Suprapubic skin (tissue), 4 donors: ENCODE measurements at places on chromosomes 11 and 22.

DNA sequence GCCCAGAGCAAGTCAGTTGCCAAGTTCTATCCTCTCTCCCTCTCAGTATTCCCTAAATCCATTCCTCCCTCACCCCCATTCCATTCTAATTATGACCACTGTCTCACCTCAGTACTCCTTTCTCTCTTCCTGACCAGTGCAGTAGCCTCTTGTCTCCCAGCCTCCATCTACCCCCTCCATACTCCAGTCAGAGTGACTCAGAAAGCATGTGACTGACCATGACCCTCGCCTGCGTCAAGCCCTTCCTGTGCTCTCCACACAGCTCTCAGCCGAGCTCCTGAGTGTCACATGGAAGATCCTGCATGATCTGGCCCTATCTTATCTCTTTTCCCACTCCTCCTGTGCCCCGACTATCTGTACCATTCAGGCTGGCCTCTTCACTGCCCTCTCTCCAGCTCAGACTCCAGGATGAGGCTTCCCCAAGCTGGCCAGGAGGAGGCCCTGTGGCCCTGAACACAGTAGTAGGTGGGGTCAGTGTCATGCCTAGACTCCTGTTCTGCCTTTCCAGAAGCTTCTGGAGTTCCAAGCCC is 42.6 kb downstream of the NEU3 start:
- no peak for DNase-seq

DNA sequence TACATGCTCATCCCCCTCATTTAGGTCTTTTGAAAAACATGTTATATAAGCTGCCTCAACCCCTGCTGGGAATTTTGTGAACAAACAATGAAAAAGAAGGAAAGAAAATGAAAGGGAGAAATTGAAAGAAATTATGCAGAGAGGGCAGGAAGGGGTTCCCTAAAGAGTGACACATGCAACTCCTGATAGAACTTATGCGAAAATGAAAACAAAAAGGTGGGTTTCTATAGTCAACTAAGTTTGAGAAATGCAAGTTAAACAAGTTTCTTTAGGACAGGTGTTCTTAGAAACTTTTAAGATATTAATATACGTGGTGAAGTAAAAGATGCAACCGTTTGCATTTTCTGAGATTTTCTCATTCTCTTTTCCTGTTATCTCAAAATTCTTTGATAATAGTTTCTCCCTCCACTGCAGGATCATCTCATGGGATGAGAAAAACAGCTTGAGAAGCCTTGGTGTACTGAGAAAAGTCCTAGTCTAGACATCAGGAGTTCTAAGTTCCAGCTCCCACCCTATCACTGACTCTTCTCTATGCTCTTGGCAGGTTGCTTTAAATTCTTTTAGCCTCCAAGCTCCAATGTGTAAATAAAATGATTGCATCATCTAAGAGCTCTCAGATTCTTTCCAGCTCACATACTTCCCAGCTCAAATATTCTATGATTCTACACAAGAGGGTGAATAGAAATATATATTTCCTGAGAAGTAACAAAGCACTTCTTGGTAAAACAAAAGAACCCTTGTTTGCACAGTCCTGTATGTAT is 109.2 kb downstream of the FAM76B start:
- no peak for DNase-seq

DNA sequence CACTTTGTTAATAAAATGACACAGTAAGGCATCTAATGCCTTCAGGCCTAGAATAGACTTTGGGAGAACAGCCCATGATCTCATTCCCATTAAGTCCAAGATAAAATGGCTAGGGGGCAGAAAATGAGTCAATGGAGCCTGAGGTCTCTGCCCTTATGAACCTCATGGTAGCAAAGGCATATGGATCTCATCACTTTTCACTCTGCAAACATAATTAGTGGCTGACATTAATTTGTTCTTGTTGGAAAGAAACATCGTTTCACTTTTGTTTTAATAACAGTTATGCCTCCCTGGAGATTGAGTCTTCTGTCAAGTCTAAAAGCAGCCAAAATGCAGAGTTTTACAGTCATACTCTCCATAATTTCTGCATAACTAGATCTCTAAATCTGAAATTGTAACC is 111.8 kb upstream of the API5 start:
- no peak for DNase-seq

DNA sequence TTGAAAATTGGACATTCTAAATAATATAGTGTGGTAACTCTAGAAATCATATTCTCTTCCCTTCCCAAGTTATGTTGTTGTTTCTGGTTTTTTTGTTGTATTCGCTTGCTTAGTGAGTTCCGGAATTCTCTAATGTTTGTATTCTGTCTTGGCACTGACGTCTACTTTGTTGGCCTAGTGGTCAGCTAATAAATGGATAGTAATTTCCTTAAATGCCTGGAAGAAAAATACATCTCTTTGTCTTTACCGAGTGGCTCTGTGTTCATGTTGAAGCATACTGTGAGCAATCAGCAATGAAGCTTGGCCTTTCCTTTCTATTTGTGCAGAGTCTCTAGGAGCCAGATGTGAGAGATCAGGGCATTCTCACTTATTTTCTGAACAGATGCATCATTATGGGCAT is 1225.7 kb downstream of the JRKL start:
- no peak for DNase-seq

DNA sequence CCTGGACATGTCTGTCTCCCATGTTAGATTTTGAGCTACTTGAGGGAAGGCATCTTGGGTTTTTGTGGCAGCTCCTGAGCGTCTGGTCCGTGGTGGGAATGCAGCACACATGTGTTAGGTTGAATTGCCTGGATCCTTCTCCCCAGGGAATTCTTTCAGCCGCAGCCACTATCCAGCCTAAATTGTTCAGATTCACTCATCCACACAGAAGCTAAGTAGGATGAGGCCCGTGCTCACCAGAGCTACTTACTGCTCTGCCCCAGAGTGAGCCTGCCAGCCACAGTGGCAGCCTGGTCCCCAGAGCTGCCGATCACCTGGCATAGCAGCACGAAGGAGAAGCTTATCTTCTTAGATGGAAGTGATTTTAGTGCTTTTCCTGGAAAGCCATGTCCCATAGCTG is 34.4 kb upstream of the SORL1-AS1 start:
- no peak for DNase-seq

DNA sequence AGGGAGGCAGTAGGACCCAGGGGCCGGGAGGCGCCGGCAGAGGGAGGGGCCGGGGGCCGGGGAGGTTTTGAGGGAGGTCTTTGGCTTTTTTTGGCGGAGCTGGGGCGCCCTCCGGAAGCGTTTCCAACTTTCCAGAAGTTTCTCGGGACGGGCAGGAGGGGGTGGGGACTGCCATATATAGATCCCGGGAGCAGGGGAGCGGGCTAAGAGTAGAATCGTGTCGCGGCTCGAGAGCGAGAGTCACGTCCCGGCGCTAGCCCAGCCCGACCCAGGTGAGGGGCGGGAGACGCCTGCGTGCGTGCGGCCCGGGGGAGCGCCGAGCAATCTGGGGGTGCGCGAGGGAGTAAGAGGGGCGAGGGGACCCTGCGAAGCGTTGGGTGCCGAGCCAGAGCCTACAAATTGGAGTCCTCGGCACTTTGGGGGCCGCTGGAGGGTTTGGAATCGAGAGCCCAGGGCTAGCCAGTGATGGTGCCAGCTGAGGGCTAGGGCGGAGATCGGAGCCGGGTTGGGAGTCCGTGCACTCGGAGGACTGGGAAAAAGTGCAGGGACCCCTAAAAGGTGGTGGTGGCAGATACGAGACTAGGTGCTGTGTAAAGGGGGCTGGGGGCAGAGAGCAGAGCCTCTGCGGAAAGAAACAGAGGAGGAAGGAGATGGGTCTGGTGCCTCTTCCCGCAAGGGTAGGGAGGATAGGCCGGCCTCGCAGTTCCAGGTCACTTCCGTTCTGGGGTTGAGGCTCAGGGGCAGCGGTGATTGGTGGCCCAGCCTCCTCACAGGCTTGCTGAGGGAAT is at the start of gene SERPINH1:
TSS of gene SERPINH1 (plus strand) at position 206 of the 788 bp plus-strand sequence. CDS start 4,097 bp downstream, outside the sequence.
- peak; percentile 94 for DNase-seq

DNA sequence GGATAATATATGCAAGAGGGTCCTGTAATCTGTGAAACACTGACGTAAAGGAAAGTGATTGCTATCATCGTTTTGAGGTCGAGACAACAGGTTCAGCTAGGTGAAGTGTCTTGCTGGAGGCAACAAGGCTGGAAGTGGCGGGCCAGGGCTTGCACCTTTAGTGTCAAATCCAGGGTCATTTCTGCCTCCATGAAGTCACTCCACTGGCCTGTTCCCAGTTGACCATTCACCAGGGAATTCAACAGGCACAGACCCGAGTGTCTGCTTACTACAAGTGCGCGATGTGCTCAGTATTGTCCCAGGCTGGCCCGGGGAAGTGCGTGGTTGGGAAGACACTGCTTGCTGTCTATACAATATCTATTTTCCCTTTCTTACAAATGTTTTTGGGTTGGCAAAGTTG is 225.0 kb downstream of the CEP164 start:
- DNase-seq, result no peak

DNA sequence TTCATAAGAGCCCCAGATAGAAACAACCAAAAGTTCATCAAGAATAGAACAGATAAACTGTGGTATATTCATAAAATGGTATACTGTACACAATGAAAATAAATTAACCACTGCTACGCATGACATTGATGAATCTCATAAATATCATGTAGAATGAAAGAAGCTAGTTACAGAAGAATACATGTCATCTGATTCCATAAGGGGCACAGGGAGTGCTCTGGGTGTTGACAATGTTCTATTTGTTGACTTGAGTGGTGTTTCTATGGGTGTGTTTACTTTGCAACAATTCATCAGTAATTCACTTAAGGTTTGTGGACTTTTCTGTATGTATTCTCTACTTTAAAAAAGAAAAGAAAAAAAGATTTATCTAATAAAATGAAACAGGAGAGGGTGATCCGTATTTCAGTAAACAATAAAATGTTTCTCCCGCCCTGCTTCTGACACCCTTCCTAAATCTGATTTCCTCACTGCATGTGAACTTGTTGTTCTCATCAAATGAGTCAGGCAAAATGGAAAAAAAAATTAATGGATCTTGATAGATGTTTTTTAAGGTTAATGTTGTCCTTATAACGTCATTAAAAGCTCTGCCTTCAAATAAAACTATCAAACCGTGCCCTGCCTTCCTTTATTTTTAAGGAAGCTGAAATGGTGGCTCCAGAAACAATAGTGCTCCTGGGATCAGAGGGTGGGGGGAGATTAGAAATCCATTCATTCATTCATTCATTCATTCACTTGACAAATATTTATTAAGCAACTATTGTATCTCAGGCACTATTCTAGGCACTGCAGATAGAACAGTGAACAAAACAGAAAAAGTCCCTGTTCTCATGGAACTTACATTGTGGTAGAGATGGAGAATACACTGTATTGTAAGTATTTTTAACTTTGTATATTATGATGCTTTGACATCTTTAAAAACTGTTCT is 77.2 kb upstream of the CD44 start:
- DNase-seq, result no peak

- DNase-seq, result no peak
These were observed 38.8 kb upstream of the CHRNA10 start for GRCh38 chr11:3709977-3710376.

DNA sequence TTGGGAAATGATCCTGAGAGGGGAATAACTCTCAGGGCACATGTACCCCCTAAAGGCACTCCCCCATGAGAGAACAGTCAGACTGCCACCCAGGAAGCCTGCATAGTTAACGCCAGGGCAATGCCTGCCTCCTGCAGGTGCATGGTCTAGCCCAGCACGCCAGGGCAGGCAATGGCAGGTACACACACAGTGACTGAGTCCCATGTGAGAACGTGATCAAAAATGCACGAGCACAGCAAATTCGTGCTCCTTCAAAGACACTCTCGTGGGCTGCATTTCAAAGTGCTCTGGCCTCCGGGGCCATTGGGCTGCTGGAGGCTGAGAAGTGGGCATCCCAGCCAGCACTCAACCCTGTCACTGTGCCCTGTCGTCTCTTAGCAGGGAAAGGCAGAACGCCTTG is 79.7 kb downstream of the SHANK2 start:
- peak; percentile 21 for DNase-seq

DNA sequence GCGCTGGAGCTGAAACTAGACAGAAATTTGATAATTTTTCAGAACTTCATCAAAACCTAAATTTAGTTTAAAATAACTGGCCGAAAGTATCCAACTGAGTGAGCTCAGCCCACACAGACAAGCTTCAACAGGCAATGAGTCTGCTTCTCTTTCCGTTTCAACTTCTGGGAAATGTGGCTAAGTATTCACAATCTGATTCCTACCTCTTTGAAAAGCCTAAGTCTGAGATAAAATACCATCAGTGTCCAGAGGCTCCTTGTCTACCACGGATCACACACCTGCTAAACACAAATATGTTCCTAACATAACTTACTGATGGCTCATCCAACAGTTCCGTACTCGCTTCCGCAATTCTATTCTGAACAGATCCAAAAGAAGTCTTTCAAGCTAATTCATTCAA is 8.5 kb downstream of the SIK3 start:
- no peak for DNase-seq

DNA sequence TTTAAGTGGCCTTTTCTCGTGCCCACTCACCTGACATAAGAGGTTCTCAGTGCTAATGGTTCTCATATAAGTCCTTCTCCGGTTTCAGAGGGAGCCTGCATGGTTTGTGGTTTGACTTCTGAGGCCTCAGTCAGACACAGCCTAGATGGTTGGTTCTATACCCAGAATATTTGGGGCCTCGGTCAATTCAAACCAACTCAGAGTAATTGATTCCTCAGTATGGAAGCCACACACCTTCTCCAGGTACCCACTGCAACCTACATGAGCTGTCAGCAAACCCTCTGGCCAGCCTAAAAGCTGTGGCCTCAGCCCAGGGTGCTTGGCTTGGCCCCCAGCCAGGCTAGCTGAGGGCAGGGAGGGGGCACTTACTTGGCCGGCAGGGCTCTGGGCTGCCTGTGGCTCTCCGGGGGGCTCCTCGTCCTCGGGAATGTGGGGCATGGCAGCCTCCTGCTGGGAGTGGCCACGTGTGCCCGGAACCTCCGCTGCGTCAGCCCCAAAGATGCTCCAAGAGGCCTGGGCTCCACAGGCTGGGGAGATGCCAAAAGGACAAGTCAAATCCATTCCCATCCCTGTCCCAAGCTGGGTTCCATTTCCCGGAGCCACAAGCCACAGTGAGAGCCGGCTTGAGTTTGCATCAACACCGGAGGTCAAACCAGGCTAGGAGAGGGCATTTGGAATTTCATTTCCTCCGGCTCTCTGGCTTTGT is 41.7 kb downstream of the IRAG1 start:
- peak; percentile 60 for DNase-seq
